HAP-1 (cell line): ENCODE measurements at places on chromosomes 2 and 18.

- no peak for DNase-seq
Measured at GRCh38 chr2:4831751-4832150, 860.4 kb upstream of the SOX11 start.

- DNase-seq, result no peak
Measured at GRCh38 chr18:51802569-51803428, 537.2 kb upstream of the DCC start.

- DNase-seq, result no peak
Measured at GRCh38 chr2:152790883-152791282, 72.5 kb downstream of the ARL6IP6 start.

- DNase-seq, result no peak
Measured at GRCh38 chr2:132439703-132440398, 23.2 kb downstream of the GPR39 start.

DNA sequence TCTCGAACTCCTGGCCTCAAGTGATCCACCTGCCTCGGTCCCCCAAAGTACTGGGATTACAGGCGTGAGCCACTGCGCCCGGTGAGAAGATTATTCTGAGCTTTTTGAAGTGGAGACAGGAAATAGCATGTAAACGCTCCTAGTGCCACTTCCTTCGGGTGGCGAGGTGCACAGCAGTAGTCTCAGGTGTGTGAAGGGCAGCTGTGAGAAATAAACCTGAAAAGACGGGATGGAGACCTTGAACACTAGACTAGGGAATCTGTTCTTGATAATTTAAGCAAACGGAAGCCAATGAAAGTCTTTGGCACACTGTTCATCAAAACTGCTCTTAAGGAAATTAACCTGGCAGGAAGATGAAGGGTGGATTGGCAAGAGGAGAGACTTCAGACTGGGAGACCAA, 439 bp upstream of the PLEKHH2 start:
- DNase-seq, result no peak

- DNase-seq, result no peak
Measured at GRCh38 chr2:194328456-194328855, 1328.6 kb upstream of the SLC39A10 start.

DNA sequence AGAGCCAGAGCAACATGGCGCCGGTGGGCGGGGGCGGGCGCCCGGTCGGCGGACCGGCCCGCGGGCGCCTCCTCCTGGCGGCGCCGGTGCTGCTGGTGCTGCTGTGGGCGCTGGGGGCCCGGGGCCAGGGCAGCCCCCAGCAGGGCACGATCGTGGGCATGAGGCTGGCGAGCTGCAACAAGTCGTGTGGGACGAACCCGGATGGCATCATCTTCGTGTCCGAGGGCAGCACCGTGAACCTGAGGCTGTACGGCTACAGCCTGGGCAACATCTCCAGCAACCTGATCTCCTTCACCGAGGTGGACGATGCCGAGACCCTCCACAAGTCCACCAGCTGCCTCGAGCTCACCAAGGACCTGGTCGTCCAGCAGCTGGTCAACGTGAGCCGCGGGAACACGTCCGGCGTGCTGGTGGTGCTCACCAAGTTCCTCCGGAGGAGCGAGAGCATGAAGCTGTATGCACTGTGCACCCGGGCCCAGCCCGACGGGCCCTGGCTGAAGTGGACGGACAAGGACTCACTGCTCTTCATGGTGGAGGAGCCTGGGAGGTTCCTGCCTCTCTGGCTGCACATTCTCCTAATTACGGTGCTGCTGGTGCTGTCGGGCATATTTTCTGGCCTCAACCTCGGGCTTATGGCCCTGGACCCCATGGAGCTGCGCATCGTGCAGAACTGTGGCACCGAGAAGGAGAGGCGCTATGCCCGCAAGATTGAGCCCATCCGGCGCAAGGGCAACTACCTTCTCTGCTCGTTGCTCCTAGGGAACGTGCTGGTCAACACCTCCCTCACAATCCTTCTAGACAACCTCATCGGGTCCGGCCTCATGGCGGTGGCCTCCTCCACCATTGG, 507 bp downstream of the CNNM4 start:
- peak; percentile 18 for DNase-seq

GRCh38 chr2:31378389-31378788, 36.2 kb downstream of the XDH start:
- no peak for DNase-seq

- DNase-seq, result peak; percentile 97
Measured at GRCh38 chr18:49139766-49140165, 189.0 kb upstream of the SMAD7 start.

GRCh38 chr2:177052471-177052870, 160.1 kb upstream of the HNRNPA3 start:
- DNase-seq, result peak; percentile 72

DNA sequence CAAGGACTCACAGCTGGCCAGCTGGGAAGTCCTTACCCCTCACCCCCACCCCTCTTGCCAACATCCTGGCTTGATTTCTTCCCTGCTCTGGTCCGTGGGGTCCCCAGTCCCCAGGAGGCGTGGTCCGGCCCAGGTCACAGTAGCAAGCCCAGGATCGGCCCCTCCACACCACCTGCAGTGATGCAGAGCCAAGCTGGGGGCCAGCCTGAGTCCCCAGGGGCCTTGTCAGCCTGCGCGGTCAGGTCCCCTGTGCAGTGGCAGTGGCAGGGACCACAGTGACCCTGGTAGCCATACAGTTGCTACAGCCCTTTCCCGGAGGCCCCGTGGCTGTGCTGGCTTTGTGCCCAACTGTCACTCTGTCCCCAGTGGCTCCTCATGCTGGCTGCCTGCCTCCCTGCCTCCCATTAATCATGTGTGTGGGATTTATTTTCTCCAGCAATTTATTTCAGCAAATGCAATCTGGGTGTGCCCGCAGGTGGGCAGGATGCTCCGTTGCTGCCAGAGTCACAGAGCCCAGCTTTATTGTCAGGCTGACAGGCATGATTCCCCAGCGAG, 8.8 kb upstream of the PRSS56 start:
- no peak for DNase-seq

DNA sequence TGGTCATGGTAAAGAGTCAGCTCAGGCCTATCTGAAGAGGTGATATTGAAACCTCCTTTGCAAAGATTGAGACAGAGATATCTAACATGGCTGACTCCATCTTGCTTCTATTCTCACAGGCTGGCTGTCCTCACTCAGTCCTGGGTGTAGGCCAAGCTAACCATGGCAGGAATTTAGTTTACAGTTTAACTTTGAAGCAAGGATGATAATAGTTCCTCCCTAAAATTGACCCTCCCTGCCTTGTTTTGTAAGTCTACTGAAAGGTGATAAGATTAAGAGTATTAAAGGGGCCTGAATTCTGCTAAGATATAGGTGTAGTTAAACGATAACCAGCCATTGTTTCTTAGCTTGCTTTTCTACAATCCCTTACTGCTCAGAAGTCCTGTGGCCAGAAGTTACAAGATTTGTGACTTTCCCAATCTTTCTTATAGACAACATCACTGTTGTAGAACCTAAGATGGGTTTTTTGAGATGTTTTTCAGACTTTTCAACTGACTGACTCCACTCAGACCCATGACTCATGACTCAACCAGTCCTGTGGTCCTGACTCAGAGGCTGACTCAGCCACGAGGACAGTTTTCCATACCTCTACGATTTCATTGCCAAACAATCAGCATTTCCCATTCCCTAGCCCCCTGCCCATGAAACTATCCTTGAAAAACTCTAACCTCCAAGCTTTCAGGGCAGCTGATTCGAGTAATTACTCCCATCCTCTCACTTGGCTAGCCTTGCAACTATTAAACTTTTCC, 195.7 kb upstream of the SESTD1 start:
- DNase-seq, result no peak

- no peak for DNase-seq
Measured at GRCh38 chr18:40013001-40013609, 1941.9 kb upstream of the PIK3C3 start.

DNA sequence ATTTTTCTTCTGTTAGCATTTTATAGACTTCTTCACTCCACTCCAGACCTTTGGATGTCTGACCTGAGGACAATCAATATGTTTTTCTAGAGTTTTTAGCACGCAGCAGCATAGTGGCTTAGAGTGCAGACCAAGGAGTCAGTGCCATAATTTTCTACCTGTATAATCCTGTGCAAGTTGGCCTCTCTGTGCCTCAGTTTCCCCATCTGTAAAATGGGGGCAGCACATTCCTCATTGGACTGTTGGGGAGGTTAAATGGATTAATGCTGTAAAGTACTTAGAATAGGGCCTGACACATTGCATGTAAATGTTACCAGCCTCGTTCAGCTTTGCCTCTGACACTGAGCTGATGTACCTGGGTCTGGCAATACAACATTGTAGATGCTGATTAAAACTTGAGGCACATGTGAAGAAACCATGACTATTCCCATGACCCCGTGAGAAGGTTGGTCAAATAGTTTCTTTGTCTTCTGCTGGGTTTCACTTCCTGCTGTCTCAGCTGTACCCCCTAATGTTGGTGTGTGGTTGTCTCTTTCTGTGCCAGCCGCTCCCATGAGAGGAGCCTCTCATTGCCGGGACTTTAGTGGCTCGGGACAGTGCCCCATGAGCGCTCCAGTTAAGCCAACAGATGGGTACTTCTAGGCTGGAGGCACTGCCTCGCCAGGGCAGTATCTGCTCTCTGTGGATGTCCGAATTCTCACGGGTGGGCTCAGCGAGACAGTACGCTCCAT, 125.3 kb downstream of the SH3RF3 start:
- DNase-seq, result no peak

DNA sequence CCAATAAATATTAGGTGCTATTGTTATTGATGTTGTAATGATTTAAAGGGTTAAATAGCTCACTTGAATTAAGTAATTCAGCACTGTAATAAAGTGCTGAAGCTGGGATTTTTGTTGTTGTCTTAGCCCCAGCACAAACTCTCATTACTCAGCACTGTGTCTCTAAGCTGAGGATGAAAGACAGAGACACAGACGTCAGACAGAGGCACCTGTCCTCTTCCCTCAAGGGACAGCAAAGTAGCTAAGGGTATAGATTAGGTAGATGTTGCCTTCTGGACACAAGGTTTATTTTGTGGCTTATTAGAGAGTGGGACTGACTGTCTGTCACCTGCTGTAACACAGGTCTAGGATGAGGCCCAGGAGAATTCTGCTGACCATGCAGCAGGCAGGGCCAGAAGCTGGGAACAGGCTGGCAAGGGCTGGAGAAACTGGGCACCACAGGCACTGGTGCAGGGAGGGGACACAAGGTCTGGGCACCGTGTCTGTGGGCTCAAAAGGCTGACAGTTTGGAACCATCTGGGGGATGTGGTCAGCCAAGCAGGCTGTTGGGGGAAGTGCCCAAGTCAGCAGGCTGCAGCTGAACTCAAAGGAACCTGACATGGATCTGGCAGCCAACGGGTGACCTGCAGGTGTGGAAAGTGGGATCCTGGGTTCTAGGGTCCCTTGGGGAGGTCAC, 20.0 kb upstream of the PTPN4 start:
- no peak for DNase-seq
